ENCODE measurements at places on chromosomes 3 and 15.

DNA sequence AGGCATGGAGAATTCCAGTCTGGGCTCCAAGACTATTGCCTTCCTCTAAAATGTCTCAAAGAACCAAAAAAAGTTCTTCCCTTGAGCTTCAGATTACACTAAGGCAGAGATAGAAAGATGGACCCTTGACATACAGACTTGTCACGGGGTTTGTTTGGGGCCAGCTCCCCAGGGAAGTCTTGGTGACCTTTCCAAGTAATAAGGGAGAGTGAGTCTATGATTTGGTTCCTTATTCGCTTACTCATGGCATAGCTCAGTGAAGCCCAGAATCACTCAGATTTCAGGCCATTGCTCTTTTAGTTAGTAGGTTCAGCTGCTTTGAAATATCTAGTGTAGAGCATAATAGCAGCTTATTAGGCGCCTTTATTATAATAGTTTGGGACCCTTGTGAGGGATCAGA lies 90.3 kb downstream of the PLCL2 start:
- no peak for DNase-seq

- no peak for DNase-seq
These were observed 215.1 kb upstream of the MLF1 start for GRCh38 chr3:158355623-158356588.

- no peak for DNase-seq
These were observed 26.2 kb downstream of the AAGAB start for GRCh38 chr15:67228286-67228685.

GRCh38 chr15:25056484-25057425 lies 102.0 kb downstream of the SNRPN start:
- DNase-seq, result no peak

DNA sequence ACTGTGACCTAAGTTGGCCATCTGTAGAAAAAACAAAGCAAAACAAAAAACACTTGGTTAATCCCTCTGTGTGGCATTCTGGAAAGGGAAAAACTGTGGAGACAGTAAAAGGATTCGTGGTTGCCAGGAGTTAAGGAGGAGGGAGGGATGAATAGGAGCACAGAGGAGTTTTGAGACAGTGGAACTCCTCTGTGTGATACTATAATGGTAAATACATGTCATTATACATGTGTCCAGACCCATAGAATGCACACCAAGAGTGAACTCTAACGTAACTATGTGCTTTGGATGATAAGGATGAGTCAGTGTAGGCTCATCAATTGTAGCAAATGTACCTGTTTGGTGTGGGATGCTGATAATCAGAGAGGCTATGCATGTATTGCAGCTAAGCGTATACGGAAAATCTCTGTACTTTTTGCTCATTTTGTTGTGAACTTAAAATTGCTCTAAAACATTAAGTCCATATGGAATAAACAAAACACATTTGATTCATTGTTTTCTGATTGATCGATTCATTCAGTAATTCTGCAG lies 33.4 kb downstream of the RAP2B start:
- no peak for DNase-seq

GRCh38 chr3:164365242-164365641 lies 713.1 kb downstream of the SI start:
- no peak for DNase-seq

GRCh38 chr3:51670053-51670822 lies 814 bp upstream of the TEX264 start:
- no peak for DNase-seq

DNA sequence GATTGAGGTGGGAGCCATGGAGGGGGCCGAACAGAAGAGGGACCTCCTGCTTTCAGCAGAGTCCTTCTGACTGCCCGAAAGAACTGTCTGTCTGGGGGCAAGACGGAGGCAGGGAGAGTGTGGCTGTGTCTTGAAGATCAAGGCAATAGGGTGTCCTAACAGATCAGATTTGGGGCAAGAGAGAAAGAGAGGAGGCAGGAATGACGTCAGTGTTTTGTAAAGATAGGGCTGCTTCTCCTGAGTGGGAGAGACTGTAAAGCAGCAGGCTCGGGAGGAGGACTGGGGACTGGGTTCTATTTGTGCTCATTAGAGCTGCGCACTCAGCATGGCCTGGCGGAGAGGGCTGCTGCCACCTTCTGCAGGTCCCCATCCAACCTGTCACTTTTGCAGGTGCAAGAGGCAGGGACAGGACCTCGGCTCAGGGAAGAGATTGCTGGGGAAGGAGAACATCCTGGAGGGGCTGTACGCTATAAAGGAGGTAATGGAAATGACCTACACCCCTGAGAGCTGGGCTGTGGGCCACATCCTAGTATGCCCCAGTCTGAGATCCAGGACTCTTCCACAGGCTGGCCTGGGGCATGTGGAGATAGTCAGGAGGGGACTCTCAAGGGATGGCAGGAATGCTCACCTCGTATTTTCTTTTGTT lies 29.0 kb upstream of the FGD5 start:
- no peak for DNase-seq

Measured in HCT116 (cell line).